NK-92 treated with Interleukin-12 subunit alpha and Interleukin-12 subunit beta, amount 100 ng/mL, for 24 hours (cell line): ENCODE measurements at places on chromosomes 1 and 21.
A peak's percentile ranks its signal among the peaks of the same experiment; 100 is the strongest.

DNA sequence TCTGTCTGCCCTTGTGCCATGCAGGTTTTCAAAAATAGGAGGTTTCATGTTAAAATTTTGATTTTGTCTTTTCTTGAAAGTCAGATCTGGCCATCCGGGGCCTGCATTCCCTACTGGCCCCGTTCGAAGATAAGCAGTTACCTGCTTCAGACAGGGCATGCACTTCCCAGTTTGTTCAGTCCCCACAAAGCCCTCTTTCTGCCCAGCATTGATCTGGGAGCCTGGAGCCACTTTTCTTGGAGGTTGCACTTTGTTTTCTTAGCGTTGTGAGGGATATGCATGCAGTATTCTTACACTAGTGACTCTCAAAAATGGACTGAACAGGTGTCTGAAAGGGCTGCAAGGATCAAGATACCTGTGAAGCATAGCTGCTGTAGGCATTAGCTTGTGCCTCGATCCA lies 11.5 kb downstream of the MOV10 start:
- DNase-seq: no peak

GRCh38 chr1:188642704-188643103 lies 1814.0 kb downstream of the PLA2G4A start:
- no peak for DNase-seq

- no peak for DNase-seq
These were observed 51.9 kb upstream of the GOLT1A start for GRCh38 chr1:204265665-204266064.

GRCh38 chr1:3042481-3042880 lies 21.2 kb downstream of the ACTRT2 start:
- DNase-seq: no peak

DNA sequence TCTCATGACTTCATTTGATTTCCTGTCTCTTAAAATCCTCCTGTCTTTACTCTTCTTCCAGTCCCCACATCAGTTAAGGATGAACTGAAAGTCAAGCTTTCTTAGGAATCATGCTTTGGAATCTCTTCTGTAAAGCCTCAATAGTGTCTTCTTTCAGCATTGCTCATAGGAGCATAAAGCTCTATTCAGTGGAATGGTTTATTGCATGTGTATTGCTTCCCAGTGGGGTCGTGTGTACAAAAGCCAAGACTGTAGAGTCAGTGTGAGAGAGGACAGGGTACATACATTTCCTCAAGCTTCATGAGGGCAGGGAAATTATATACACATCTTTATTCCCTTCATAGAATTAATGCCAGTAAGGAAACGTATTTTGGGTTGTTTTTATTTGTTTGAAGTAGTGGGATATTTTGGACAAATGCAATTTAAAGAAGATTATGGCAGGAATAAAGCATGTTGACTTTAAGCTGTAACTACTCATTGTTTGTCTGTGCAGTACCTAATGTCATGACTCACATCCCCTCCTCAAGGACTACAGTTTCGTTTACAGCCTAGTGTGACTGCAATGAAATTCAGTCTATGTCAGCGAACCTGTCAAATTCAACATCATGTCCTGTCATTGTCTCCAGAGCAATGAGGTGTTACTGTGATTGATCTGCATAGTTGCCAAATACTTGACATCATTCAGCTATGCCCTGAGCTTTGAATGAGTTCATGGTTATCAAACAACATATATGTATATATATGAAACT lies 2164.2 kb downstream of the NCAM2 start:
- DNase-seq: no peak

- peak; percentile 88 for DNase-seq
These were observed 11.7 kb upstream of the S100A11 start for GRCh38 chr1:152048416-152049009.

GRCh38 chr1:87765057-87765680 lies 436.5 kb downstream of the LMO4 start:
- no peak for DNase-seq

- no peak for DNase-seq
These were observed 86.4 kb downstream of the IER5 start for GRCh38 chr1:181174861-181175260.

DNA sequence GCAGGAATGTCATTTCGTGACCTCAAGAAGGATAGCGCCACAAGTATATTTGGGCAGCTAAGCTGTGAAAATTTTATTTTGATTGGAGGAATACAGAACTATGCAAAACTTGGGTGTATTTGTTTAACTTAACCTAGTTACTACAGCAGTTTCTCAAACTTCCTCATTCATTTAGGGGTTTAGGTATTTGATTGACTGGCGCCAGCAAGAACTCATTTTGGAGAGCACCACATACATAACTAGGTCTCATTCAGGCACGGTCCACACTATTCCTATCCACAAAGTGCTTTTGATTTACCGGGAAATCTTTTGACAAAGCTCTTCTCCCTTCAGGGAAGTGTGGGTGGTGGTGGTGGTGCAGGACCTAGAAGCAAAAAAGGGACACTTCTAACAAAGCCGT lies 155.1 kb upstream of the NRIP1 start:
- no peak for DNase-seq

GRCh38 chr1:150196417-150196816 lies 39.5 kb downstream of the ANP32E start:
- no peak for DNase-seq

- DNase-seq: no peak
These were observed 25.2 kb downstream of the CNST start for GRCh38 chr1:246591504-246591903.

DNA sequence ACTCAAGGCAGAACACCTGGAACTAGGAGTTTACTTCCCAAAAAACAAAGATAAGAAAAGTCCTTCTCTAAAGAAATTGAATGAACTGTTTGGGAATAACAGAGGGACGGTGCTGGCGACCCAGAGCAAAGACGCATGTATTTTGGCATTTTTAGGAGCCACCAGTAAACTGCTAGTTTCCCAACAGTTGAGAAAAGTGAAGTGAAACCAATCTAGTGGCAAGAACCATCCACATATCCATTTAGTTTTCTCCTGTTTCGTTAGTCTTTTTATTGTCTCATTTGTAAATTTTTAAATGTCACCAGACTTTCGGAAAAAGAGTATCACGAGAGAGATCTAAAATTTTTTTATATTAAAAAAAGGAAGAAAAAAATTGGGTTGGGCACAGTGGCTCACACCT lies 30.2 kb downstream of the ODF2L start:
- DNase-seq: no peak

- no peak for DNase-seq
These were observed 276.4 kb upstream of the PLXNA2 start for GRCh38 chr1:208520438-208521099.

GRCh38 chr1:171769754-171770153 lies 11.7 kb upstream of the METTL13 start:
- DNase-seq: no peak

- DNase-seq: no peak
These were observed 29.2 kb downstream of the CDCA8 start for GRCh38 chr1:37721565-37721964.

DNA sequence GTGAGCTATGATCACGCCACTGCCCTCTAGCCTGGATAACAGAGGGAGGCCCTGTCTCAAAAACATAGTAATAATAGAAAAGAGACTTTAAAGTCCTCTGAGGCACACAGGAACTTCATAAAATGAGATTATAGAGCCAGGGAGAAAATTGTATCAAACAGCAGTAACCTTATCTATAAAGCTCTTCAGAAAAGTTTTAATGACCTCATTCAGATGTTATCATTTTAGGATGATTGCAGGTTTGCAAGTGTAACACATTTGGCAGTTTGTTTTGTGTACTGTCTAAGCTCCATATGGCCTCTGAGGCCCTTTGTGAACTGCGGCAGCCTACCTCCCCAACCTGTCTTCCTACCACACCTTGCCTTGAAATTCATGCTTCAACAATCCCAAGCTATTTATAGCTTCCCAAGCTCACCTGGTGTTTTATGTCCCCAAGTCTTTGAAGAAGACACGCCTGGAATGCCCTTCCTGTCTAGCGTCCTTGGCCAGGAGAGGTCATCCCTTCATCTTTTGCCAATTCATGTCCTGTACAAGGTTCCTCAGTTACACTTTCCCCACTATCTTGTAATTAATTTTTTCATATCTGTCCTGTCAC lies 8.5 kb upstream of the AKNAD1 start:
- no peak for DNase-seq

DNA sequence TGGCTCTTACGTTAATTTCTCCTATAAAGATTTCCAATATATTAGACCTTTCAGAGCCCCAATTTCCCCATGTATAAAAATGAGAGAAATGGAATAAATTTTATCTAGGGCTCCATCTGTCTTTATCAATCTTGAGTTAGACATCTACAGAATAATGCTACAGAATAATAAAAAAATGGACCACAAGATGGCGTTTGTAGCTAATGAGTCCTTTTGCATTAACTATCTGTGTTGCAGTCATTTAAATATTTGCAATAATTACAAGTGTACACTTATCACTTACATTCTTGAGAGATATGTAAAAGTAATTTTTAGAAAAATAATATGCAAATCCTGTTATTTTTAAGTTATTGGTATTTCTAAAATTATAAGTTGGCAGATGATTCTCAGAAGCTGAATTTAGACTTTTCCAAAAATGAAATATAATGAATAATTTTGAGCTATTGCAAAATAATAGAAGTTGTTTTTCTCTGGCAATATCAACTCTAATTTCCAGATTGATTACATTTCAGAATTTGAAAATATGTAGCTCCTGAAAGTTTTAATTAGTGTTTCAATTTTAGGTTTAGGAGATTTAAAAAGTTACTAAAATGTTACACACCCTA lies 87.7 kb downstream of the SNX7 start:
- DNase-seq: no peak

DNA sequence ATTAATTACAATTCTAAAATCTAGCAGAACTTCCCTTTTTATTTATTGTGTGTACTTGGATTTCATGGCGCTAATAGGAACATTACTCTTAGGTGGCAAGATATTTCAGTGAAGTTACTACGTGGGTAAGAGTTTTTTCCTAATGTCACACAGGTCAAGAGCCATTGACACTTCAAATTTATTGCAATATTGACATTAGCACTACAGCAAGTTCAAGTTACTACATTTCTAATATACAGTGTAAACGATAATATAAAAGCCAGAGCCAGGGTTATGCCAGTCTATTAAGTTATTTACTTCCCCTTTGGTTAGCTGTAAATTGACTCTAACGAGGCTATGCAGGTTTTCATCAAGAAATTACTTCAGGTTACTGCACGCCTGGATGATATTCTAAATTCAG lies 29.7 kb downstream of the CHODL start:
- no peak for DNase-seq

- no peak for DNase-seq
These were observed 29.0 kb downstream of the SPEN start for GRCh38 chr1:15876357-15877055.

DNA sequence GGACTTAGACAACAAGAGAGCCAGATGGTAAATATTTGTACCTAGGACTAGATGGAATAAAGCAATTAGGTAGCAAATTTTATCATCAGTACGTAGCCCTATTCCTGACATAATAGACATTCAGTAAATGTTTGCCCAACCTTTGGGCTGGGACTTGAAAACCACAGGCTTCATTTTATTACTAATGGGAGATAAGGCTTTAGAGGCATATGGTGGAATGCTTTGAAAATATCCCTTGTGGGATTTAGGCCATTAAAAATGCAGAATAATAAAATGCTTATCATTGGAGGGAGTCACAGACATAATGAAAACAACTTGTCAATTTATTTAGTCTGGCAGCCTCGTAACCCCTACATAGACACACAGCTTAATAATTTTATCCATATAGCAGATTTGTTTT lies 296.1 kb upstream of the SPAG17 start:
- no peak for DNase-seq

DNA sequence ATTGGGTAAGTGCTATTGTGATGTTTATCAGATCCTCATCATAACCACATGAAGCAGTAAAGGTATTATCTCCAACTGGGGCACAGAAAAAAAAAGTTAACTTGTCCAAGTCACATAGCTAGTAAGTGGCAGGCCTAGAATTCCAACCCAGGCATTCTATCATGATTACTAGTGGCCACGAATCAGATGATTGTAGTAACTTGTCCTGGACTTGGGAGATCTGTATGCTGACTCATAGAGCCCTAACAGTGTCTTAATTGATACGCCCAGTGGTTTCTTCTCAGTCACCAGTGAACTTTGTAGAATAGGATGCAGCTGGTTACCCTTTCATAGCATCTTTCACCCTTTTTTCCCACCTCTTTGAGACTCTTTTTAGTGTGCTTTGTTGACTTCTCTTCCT lies 91.1 kb upstream of the UBE2U start:
- DNase-seq: no peak

DNA sequence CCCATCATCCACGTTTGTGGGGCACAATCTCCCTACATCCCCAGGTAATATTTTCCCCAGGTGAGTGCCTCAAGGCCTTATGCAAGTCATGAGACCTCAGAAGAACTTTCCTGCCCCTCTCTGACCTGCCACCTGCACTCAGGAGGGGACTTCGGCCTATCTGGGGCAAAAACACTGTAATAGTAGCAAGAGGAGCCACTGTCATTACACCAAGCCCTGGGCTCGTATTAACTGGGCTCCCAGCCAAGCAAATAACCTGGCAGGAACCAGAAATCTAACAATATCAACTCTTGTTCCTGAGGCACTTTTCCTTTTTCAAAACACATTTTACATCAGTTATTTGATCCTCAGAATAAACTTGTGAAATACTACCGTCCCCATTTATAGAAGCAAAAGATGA lies 30.9 kb downstream of the LAMB3 start:
- DNase-seq: no peak

DNA sequence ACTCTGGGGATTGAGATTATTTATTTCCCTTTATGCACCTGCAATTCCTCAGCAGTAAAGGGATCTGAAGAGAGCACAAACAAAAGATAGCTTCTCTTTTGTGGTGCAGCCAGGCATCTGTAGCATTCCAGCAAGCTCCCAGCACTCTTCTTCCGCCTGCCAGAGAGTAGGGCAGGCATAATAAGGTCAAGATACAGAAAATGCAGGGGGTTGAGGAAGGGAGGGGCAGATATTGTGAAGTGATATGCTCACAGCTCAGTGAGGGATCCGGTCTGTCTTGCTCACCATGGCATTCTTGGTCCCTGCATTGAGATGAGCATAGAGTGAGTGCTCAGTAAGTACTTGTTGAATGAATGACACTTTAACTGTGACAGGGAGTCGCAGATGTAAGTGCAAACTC lies 23.9 kb downstream of the FASLG start:
- no peak for DNase-seq

- DNase-seq: no peak
These were observed 18.5 kb downstream of the CLCA1 start for GRCh38 chr1:86487131-86487810.

DNA sequence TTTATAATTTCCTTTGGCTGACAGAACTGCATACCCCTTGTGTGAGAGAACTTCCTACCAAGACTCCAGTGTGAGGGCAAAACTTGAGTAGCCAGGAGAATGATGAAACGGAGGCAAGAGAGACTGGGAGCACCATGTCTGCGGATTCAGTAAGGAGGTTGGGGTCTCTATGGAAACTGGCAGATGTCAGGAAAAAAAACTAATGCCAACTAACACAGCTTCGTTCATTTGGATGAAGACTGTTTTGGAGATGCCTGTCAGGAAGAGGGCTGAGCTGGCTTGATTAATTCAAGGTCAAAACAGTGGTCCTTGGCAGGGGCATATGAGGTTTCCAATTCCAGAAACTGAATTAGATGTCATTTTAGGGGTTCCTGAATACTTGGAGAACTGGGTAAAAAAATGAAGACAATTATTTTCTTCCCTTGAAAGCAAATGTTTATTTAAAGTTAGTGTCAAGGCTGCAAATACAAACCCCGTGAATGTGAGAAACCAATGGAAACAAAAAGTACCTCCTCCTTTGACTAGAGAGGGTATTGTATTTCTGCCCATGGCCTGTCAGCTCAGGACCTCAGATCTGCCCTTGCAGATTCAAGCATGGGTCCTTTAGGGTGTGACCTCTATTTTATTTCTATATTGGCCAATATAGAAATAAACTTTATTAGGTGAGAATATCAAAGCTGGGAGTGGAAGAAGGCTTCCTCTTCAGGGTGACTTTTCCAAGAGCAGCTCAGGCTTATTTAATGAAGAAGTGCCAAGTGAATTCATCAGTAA lies 110.5 kb downstream of the MAST2 start:
- DNase-seq: no peak
